Activated CD4-positive, alpha-beta memory T cell treated with anti-CD3 and anti-CD28 coated beads, Interleukin-2, amount 10 ng/mL, durations not matched to agents 7 days and 5 days (primary cell): ENCODE measurements at places on chromosomes 12 and 14. TPM values are rescaled to one million over a fixed set of nuclear protein-coding genes. Genes with fewer than 3 reads are reported as not detected.

Gene DCAF4
- 15.6 TPM for total RNA-seq

Gene RNASE3
- not detected for total RNA-seq

Gene CCDC198
- not detected for total RNA-seq

Gene CYP46A1
- total RNA-seq, result 0.23 TPM

Gene RASSF8
- 0.65 TPM for total RNA-seq

Gene CLEC6A
- total RNA-seq, result not detected

Gene CLMN
- total RNA-seq, result 0.33 TPM

Gene OAS1
- 248 TPM for total RNA-seq

Gene BICDL1
- total RNA-seq, result 44.6 TPM

Gene TAS2R13
- total RNA-seq, result 0.23 TPM

Gene TROAP
- total RNA-seq, result 75.1 TPM

Gene ESR2
- 0.13 TPM for total RNA-seq

Gene SPTB
- 0.10 TPM for total RNA-seq

Gene CARMIL3
- 4.2 TPM for total RNA-seq

Gene GLT8D2
- not detected for total RNA-seq

Gene SDS
- not detected for total RNA-seq

Gene LHX5
- not detected for total RNA-seq
